Thyroid gland (tissue), 4 donors: ENCODE measurements at places on chromosomes 5 and 9. TPM values are rescaled to one million over a fixed set of nuclear protein-coding genes. Genes with fewer than 3 reads are reported as not detected.
A peak's percentile ranks its signal among the peaks of the same experiment; 100 is the strongest.

GRCh38 chr9:95667789-95668188, 151.0 kb upstream of the PTCH1 start:
- no peak for DNase-seq
- no peaks in the 10 kb centered on the region for H3K4me1 ChIP-seq
- H3K4me3 ChIP-seq = no peak overlapping the region
- H3K36me3 ChIP-seq = no peaks in the 10 kb centered on the region
- no peaks in the 10 kb centered on the region for H3K27me3 ChIP-seq

STKLD1 gene
- total RNA-seq = not detected

- H3K27ac ChIP-seq = no peak overlapping the region
- no peaks in the 10 kb centered on the region for H3K36me3 ChIP-seq
- H3K27me3 ChIP-seq = no peaks in the 10 kb centered on the region
- H3K4me3 ChIP-seq = no peak overlapping the region
- H3K4me1 ChIP-seq = peaks cover 15% of the 10 kb centered on the region
Observed at GRCh38 chr5:1312206-1312605, 17.3 kb upstream of the TERT start.

GRCh38 chr5:88785746-88786565, 97.0 kb downstream of the MEF2C start:
- H3K36me3 ChIP-seq = no peaks in the 10 kb centered on the region
- DNase-seq = peak; percentile 75
- H3K27ac ChIP-seq = peak overlapping the region; percentile 86
- no peaks in the 10 kb centered on the region for H3K27me3 ChIP-seq
- H3K4me1 ChIP-seq = peaks cover 18% of the 10 kb centered on the region

- no peak for DNase-seq
- H3K27ac ChIP-seq = no peak overlapping the region
- peaks cover 13% of the 10 kb centered on the region for H3K36me3 ChIP-seq
- no peaks in the 10 kb centered on the region for H3K4me1 ChIP-seq
Observed at GRCh38 chr9:136219276-136219675, 14.3 kb upstream of the LHX3 start.

DNA sequence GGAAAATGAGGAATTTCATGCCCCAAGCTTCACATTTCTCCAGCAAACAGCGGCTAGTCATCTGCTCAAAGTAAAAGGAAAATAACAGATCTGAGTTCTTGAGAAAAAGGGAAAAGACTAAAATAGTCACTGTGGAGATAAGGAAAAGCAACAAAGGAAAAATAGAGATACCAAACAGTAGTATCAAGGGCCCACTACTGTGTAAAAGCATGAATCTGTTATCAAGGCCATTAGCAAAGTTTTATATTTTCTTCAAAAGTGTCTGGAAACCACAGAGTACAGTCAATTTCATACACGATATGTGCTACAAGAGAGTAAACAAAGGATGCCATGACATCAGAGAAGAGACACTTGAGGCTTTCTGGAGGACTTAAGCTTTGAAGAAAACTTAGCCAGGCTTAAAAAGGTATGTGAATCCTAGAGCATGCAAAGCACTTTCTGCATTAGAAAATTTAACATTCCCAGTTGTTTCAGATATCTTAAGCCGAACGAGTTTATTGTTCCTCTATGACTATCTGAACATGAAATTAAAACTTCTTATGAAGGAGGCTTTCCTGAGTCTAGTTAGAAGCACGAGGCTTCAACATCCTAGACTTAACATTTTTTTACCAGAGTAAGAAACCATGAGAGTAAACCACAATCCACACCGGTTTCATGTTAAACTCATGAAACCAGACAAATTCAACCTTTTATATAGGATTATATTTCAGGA, 1.2 kb downstream of the TTC33 start:
- H3K27me3 ChIP-seq = no peaks in the 10 kb centered on the region
- H3K4me3 ChIP-seq = peak overlapping the region; percentile 55
- DNase-seq = no peak
- no peak overlapping the region for H3K27ac ChIP-seq
- H3K36me3 ChIP-seq = no peaks in the 10 kb centered on the region

DNA sequence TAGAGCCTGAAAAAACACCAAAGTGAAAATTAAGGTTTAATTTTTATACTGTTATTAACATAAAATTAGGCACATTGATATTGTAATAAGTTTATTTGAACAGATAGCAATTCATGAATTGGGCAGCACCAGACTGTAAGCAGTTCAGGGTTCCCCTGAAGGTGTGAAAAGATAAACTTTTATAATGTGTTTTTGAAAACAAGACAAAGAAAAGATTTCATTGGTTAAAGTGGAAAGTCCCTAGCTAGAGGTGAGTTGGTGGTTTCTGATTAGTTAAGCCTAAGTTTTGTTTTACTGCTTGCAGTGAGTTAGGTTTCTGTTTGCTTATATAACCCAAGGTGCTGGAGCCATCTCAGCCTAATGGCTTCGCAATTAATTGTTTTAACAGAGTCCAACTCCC, 96.5 kb upstream of the RPS23 start:
- H3K4me1 ChIP-seq = no peaks in the 10 kb centered on the region
- H3K27me3 ChIP-seq = no peaks in the 10 kb centered on the region
- DNase-seq = no peak
- no peak overlapping the region for H3K4me3 ChIP-seq
- H3K36me3 ChIP-seq = no peaks in the 10 kb centered on the region

SLCO6A1 gene
- not detected for total RNA-seq

DNA sequence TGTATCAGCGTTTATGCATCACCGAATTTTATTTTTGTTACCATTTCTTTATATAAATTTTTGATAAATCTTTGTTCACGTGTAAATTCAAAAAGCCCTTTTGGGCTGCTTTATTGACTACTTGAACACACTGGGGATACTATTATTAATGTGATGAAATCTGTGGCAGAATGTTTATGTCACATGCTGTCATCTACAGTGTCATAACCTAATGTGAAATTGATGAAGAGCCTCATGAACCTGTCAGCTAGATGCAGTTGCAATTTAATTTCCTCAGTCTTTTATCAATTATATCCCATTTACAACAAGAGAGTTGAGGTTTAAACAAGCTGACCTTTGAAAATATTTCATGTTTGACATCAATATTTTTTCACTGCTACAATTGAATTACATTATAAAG, 1100.4 kb upstream of the COX7C start:
- no peaks in the 10 kb centered on the region for H3K4me1 ChIP-seq
- no peak for DNase-seq
- H3K27ac ChIP-seq = no peak overlapping the region
- H3K4me3 ChIP-seq = no peak overlapping the region

PCDHA10 gene
- total RNA-seq = 6.0 TPM

DNA sequence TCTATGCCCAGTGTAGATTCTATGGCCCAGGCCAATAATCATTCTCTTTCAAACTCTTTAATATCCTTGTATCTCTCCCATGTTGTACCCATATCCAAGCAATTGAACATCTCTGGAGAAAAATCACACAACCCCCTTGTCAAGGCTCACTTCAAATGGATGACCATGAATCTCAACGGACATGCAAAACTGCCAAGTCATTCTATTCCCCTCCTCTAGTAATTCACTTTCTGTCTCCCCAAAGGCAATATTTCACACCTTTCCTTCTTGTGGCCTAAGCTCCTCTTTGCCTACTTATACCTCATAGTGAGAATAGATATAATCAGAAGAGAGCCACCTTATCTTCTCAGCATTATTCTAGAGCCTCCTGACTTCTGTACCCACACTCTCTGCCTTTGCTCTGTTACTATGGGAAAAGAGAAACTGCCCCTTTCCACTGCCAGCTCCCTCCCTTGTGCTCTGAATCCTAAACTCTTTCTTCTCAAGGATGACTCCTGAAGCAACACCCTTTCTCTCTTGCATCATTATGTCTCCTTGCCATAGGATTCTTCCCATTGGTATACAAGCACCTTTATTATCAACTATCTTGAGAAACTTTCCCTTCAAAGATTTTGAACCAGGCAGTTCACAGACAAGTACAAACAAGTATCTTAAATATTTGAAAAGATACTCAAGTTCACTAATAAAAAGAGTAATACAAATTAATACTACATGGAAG, 66.1 kb downstream of the RPS23 start:
- H3K27ac ChIP-seq = no peak overlapping the region
- H3K36me3 ChIP-seq = no peaks in the 10 kb centered on the region
- no peak overlapping the region for H3K4me3 ChIP-seq
- H3K27me3 ChIP-seq = no peaks in the 10 kb centered on the region
- DNase-seq = no peak
- no peaks in the 10 kb centered on the region for H3K4me1 ChIP-seq

DNA sequence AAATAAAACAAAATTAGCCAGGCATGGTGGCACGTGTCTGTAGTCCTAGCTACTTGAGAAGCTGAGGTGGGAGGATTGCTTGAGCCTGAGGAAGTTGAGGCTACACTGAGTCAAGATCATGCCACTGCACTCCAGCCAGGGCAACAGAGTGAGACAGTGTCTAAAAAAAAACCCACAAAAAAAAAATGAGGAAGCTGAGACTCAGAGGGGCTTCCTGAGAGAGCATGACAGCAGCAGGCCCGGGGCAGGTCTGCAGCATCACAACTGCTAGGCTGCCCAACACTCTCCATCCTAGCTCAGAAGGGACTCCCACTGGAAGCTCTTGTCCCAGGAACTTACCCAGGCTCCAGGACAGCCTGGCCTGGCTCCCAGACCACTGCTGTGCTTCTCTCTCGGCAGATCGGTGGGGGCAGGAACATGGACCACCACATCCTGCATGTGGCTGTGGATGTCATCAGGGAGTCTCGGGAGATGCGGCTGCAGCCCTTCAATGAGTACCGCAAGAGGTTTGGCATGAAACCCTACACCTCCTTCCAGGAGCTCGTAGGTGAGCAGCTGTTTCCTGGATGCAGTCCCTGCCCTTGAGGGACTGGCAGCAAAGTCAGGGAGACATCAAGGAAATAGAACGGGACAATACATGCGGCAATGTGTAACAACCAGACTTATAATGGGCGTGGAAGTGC, 19.1 kb downstream of the PTGS1 start:
- H3K4me1 ChIP-seq = no peaks in the 10 kb centered on the region
- no peak for DNase-seq
- no peak overlapping the region for H3K27ac ChIP-seq
- no peak overlapping the region for H3K4me3 ChIP-seq

- no peak for DNase-seq
- no peaks in the 10 kb centered on the region for H3K27me3 ChIP-seq
- H3K27ac ChIP-seq = no peak overlapping the region
- H3K4me3 ChIP-seq = no peak overlapping the region
Observed at GRCh38 chr5:5066276-5067186, 73.6 kb upstream of the ADAMTS16 start.

DNA sequence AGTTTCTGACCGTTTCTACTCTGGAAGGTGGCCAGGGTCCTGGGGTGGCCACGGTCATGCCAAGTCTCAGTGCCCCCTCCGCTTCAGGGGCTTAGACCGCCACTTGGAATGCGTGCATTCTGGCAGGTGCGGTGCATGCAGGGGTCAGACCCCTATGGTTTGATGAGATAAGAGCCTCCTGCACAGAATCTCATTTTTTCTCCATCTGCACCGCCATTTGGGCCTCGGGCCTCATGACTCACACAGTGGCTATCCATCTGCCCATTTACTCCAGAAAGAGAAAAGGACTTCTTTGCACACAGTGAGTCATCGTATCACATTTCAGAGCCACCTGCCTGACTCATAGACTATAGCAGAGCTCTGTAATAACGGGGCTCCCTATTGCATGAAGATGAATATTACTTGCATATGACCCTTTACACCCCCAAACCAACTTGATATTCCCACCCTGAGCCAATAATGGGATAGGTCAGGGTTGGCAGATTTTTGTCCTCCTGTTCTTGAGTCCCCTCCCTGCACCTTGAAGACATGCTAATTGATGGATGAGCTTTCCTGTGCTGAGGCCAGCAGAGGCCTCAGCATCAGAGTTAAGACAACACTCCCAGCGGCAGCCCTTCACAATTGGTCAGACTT, 157.4 kb downstream of the NR3C1 start:
- H3K27me3 ChIP-seq = no peaks in the 10 kb centered on the region
- H3K4me3 ChIP-seq = no peak overlapping the region
- no peaks in the 10 kb centered on the region for H3K36me3 ChIP-seq
- no peaks in the 10 kb centered on the region for H3K4me1 ChIP-seq
- no peak for DNase-seq
- H3K27ac ChIP-seq = no peak overlapping the region

GRCh38 chr9:117719161-117719920, 15.1 kb downstream of the TLR4 start:
- H3K27ac ChIP-seq = no peak overlapping the region
- no peak for DNase-seq
- H3K4me3 ChIP-seq = no peak overlapping the region
- H3K4me1 ChIP-seq = peaks cover 12% of the 10 kb centered on the region

- no peaks in the 10 kb centered on the region for H3K27me3 ChIP-seq
- no peaks in the 10 kb centered on the region for H3K4me1 ChIP-seq
- no peak overlapping the region for H3K27ac ChIP-seq
- H3K36me3 ChIP-seq = no peaks in the 10 kb centered on the region
- H3K4me3 ChIP-seq = no peak overlapping the region
- DNase-seq = no peak
Observed at GRCh38 chr9:134936346-134937163, 18.8 kb upstream of the FCN1 start.

RMRP gene
- 5,546 TPM for total RNA-seq

DNA sequence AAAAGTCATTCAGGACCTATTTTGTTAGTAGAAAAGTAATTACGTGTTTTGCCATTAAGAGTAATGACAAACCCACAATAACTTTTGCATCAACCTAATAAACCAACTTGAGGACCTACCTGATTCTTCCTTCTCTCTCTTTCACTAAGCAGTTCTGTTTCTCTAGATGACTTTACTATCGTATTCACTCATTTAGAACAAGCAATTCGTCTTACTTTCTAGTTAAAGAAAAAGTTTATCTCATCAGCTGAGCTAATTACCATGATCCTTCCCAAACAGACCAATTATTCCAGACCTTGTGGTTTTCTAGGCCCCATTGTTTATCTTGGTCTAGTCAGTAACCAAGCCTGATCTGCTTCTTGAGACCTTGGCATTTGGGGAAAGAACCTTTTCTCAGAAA, 49.6 kb upstream of the PRDM9 start:
- H3K36me3 ChIP-seq = no peaks in the 10 kb centered on the region
- no peaks in the 10 kb centered on the region for H3K4me1 ChIP-seq
- H3K4me3 ChIP-seq = no peak overlapping the region
- H3K27me3 ChIP-seq = no peaks in the 10 kb centered on the region
- no peak overlapping the region for H3K27ac ChIP-seq
- no peak for DNase-seq

NUTM2F gene
- not detected for total RNA-seq

DNA sequence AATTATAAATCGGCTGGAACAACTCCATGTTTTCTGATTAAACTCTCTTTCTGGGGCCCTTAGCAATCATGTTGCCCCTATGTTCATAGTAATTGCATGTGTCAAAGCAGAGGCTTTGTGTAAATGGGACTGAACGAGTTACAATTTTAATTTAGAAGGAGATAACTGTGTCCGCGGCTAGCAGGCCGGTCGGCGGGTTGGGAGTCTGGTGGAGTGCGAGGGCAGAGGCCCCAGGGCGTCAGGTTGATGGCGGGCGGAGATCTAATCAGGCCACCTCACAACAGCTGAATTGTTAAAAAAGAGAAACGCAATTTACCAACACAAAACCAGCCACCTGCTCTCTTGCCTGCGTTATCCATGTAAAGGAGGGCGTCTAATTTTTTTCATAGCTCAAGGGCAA, 134.9 kb upstream of the LPCAT1 start:
- DNase-seq = no peak
- H3K27me3 ChIP-seq = no peaks in the 10 kb centered on the region
- no peaks in the 10 kb centered on the region for H3K36me3 ChIP-seq
- H3K4me3 ChIP-seq = no peak overlapping the region

GRCh38 chr9:112783551-112783954, 33.0 kb downstream of the SNX30 start:
- no peak overlapping the region for H3K4me3 ChIP-seq
- no peaks in the 10 kb centered on the region for H3K36me3 ChIP-seq
- H3K27me3 ChIP-seq = no peaks in the 10 kb centered on the region
- no peak overlapping the region for H3K27ac ChIP-seq

PARP8 gene
- 111 TPM for total RNA-seq

RANBP3L gene
- 9.4 TPM for total RNA-seq
